AML-193 (cell line): ENCODE measurements at places on chromosomes 6 and 20.

GRCh38 chr20:12331236-12331635 lies 413.5 kb downstream of the BTBD3 start:
- no peak for DNase-seq

- no peak for DNase-seq
Observed at GRCh38 chr6:36875250-36875633, 639 bp upstream of the PPIL1 start.

DNA sequence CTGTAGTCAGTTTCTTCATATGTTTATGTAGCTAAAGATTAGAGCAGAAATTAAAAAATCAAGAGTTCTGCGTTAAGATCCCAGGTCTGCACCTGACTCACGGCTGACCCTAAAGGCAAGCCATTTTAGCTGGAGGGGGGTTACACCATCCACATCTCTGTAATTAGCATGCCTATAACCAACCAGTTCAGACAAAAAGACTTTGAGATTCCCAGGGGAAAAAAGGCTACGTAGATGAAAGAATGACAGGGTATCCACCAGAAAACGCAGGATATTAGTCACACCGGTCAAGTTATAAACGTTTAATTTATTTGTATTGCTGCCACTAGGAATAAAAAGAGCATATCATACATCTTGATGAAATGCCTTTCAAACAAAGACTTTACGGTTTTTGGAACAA lies 299.1 kb downstream of the FOXC1 start:
- DNase-seq: no peak

DNA sequence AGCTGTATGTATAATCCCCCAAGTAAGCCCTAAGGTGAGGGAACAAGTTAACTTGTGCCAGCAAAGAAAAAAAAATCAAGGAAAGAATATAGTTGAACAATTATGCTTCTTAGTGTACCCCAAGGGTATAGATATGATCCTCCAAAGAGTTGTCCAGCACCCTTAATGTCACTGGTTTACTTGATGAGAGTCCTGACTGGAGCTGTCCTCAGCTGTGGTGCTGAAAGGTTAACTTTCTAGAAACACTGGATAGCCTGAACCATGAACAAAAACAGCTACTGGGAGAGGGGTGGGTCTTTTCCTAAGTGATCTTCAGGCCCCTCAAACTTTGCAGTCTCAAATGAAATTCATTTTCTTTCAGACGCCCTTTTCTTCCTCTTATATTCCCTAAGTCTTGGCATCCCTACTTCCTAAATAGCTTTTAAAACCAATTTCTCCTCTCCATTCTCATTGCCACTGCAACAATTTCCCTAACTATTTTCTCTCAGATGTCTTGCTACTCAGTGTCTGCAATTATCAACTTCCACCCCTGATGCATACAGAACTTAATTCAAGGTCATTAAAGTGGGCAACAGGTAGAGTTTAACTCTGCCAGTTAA lies 83.5 kb upstream of the PROKR2 start:
- DNase-seq: no peak

DNA sequence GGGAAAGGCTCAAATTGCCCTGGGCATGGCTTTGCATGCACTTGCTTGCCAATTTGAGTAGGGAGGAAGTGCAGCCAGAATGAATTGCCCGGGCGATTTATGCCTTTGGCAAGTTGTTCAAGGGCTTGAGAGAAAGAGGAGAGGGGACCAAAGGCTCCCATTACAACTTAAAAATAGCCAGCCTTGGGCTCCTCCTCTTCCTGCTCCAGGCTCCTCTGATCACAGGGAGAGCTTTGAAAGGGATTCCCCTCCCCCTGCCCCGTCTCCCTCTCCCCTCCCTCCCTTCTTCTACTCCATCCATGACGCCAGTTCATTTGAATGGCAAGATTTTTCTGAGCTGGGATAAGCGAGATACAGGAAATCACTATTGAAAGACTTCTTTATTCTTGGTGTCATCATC lies 304.9 kb upstream of the JAG1 start:
- no peak for DNase-seq
